ENCODE measurements at places on chromosomes 16 and 17.

DNA sequence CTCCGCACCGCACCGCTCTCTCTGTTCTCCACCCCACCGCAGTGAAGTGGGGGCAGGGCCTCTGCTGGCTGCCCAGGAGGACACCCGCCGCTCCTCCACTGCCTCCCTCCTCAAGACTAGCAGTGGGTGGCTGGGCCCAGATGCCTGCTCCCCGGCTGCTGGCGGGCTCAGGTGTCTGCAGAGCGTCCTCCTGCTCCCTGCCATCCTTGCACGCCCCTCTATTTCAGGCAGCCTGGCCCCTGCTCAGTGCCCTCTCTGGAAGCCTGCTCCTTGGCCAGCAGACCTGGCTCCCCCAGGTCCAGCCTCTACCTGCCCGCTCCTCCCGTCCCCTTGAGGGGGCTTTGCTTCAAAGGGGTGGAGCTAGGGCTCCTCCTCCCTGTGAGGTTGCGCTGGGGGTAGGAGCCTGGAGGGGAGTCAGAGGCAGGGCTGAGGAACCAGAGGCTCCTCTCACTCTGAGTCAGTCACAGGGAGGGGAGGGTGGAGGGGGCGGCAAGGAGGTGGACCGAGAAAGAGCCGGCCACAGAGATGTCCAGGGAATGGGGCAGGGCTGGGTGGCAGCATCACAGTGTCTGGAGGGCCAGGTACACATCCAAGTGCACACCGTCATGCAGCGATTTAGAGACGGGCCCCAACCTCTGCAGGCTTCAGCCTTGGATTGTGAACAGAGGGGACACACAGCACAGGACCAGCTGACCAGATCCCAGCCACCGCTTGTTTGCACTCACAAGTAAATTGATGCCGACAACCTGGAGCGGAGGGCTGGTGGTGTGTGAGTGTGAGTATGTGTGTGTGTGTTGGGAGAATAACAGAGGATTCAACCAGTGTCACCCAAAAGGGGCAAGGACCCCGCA, 9.8 kb upstream of the TMEM92 start:
- DNase-seq, result peak; percentile 42

- DNase-seq, result no peak
Measured at GRCh38 chr17:54324813-54325212, 502.1 kb downstream of the KIF2B start.

- DNase-seq, result no peak
Measured at GRCh38 chr17:50423553-50424159, 2.4 kb upstream of the ACSF2 start.

DNA sequence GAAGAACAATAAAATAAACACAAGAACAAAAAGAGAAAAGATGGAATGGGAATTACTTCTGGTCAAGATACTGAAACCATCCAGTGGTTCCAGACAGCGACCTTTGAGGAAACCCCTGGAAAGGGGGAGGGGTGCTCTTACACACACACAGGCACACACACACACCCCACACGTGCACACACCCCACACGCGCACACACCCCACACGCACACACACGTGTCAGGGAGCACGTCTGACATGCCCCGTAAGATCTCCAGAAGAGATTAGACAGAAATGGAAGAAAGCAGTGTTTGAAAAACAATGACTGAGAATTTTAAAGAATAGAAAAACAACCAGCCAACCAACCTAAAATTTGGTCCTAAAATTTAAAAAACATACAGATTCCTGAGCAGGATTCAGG, 45.3 kb upstream of the FASN start:
- no peak for DNase-seq

GRCh38 chr16:51565184-51565583, 414.1 kb upstream of the SALL1 start:
- no peak for DNase-seq

DNA sequence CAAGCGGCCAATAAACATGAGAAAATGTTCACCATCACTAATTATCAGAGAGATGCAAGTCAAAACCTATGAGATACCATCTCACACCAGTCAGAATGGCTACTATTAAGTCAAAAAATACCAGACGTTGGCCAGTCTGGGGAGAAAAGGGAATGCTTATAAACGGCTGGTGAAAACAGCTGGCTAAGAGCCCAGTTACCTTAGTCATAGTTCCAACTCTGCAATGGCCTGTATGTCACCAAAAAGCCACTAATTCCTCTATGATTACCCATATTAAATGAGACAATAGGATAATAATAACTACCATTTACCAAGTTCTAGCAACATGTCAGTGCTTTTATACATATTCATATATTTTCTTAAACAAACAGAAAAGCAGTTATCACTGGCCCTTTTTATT, 42.9 kb upstream of the CDRT4 start:
- DNase-seq, result no peak

- no peak for DNase-seq
Measured at GRCh38 chr17:44130693-44131349, 7.4 kb upstream of the HDAC5 start.

DNA sequence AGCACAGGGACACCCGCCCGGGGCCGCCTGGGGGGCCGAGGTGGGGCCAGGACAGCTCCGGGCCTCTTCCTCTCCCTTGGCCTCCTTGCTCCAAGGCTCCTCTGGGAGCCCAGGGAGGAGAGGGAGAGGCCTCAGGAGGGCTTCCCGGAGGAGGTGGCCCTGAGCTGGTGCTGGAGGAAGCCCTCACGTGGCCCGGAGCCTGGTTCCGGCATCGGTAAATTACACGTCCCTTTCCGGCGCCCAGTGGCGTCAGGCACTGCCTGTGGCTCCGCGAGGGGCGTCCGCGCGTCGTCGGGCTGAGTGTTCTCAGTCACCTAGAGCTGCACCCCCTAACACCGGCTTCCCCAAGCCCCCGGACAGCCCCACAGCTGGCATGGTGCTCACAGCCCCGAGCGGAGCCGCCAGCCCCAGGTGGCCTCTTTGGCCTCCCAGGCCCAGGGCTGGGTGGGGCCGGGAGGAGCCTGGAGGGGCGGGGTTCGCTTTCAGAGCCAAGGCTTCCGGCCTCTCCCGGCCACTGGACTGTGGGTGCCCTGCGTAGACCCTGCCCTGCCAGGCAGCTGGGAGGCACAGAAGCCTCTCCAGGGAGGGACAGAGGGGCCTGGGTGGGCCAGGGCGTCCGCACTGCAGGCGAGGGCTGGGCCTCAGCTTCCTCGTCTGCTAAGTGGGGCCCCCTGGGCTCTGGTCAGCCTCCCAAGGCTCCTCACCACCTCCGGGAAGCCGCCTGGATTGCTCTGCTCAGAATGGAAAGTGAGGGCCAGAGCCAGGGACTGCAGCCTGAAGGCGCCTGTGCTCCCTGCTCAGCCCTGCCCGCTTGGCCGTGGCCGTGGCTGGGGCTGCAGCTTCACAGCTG, 27.9 kb upstream of the SSTR5 start:
- no peak for DNase-seq

- no peak for DNase-seq
Measured at GRCh38 chr17:75975757-75976174, 3.2 kb downstream of the ACOX1 start.

DNA sequence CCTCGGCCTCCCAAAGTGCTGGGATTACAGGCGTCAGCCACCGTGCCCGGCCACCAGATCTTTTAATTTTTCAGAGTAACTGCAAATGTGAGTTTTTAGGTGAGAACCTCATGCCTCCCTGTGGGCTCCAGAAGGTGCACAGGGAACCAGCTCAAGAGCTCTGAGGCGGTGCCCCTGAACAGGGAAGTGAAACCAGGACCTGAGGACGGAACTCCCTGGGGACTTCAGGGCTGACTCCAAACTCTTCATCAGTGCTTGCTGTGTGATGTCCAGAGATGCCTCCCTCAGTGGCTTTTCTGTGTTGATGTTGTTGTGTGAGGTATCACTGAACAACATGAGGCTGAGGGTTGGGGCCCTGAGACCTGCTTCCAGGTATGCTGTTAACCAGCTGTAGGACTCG, 23.8 kb downstream of the SLC12A3 start:
- no peak for DNase-seq

DNA sequence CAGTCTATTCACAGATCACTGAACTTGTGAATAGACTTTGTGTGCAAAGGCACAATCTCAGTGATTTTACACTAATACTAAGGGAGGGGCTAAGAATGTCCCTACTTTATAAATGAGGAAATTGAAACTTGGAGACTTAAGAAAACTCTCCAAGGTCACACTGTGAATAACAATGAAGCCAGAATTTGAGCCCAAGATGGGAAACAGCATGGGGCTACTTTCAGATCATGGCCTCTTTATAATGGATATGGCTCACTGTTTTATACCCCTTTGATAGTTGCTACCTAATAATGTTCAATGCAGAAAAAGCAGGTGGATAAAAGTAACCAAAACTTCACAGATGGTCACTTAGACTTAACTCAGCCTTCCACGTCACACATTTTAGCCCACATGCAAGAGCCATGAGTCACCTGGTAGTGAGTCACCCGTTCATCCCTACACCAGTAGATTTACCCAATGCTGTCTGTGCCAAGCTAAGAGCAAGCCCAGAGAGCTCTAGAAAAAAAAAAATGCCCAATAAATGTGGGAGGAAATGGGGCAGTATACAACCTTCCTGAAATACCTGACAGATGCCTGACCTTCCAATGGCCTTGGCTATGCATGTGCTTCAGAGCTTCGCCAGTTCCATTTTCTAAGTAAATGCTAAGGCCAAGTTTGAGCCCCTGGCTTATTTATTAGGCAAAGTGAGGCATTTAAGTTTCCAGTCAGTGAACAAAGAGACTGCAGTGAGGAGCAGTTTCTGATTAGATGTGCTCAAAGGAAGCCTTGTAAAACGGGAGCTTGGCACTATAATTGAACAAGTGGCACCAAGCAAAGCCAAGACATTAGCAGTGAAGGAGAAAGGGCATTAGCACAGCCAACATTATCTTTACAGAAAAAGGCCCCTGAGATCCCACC, 219.7 kb downstream of the TMEM114 start:
- DNase-seq, result no peak

- DNase-seq, result no peak
Measured at GRCh38 chr16:76278980-76279379, 1.8 kb downstream of the CNTNAP4 start.

DNA sequence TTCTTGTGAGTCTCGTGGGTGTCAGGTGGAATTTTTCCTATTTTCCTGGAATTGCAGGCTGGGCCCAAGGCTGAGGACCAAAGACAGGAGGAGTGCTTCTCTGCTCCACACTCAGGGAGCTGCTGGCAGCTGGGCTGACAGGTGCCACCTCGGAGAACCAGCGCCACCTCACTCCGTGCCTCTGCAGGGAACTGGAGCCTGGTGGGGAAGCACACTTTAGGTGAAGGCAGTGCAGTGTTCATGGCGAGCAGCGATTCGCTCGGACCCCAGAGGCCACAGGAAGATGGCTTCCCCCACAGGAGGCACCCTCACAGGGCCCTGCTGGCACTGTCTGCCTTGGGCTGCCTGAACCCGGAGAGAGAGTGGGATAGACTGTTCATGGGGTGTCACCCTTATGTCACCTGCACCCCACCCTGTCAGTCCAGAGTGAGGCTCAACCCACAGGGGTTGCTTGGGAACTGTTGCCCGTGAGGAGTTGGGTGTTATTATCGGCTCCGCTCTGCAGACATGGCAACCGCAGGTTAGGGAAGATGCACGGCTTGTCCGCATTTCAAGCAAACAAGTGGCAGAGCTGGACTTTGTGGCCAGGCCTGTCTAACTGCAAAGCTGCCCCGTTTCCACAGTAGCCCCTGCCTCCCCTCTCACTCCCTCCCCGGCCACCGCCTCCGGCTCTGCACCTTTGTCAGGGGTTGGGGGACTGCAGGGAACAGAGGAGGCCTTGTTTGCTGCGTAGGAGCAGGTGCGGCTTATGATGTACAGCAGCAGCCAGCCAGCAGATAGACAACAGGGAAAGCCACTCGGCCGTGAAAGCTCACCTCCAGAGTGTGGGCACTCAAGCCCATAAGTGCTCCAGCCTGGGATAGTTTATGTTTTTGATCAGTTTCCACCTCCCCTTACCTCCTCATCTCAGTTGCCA, 15.5 kb downstream of the TBC1D24 start:
- no peak for DNase-seq

GRCh38 chr17:48816774-48817590, at the start of gene TTLL6:
Gene TTLL6, minus strand, starts transcription at chr17:48817229. Its CDS starts 157 bp downstream, at chr17:48817072.
- peak; percentile 78 for DNase-seq

GRCh38 chr16:89009343-89010209, 32.6 kb upstream of the CBFA2T3 start:
- no peak for DNase-seq

- peak; percentile 71 for DNase-seq
Measured at GRCh38 chr17:17919169-17920107, 52.8 kb downstream of the TOM1L2 start.

DNA sequence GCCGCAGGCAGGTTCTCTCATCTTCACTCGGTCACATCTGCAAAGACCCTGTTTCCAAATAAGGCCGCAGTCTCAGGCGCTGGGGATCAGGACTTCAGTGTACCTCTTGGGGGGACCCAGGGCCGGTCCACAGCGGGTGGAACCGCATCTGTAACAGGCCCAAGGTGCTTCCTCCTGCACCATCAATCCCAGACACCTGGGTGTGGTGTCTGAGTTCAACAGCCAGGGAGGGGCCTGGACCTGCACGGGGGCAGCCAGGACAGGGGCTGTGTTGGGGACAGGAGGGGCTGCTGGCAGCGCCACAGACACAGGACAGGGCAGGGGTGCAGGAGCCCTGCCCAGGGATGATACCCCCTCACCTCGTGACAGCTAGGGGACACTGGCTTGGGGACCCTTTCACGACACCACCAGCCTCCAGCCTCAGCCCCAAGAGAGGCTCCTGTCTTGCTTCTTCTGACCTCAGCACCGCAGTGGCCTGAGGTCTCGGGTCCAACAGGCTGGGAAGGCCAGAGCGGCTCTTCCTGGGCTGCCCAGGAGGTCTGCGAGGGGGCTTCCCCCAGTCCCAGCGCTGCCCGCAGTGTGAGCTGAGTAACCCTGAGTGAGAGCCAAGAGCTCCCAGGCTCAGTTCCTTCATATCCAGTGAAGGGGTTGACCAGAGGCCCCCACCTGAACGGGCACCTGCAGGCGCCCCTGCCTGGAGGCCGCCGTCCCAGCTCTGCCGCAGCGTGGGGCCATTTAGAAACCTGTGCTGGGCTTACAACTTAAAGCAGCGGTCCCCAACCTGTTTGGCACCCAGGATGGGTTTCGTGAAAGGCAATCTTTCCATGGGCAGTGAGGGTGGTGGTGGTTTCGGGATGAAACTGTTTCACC, 30.7 kb upstream of the BAHCC1 start:
- no peak for DNase-seq

- DNase-seq, result no peak
Measured at GRCh38 chr16:56814537-56815432, 50.2 kb upstream of the SLC12A3 start.

- DNase-seq, result no peak
Measured at GRCh38 chr17:13474073-13474800, 127.5 kb downstream of the HS3ST3A1 start.

DNA sequence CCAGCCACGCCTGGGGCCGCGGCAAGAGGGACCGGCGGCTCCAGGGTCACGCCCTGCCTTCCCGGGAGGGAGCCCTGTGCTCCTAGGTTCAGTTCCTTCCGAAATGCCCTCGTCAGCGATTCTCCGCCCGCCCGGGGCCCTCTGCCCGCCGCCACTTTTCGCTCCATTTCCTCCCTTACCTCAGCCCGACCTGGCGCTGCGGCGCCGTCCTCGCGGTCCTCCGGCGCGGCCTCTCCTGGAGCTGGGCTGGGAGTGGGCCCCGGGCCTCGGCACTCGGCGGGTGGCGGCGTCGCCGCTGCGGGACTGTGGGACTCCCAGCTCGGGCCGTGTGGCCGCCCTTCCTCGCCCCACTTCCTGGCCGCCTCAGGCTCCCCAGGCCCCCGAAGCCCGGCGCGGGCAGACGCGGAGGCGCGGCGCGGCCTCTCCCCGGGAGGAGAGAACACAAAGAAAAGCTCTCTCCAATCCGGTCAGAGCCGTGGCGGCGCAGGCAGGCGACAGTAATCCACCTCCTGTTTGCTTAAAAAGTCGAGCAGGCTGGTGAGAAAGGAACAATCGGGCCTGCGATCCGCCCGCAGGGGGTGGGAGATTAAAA, 1.6 kb downstream of the BAHCC1 start:
- DNase-seq, result peak; percentile 74

- no peak for DNase-seq
Measured at GRCh38 chr17:27759528-27759927, 40.8 kb downstream of the NOS2 start.

All from activated CD8-positive, alpha-beta memory T cell treated with anti-CD3 and anti-CD28 coated beads, Interleukin-2, amount 50 U/mL, for 48 hours (primary cell).